ENCODE measurements at places on chromosomes 3 and 15.
A peak's percentile ranks its signal among the peaks of the same experiment; 100 is the strongest.

DNA sequence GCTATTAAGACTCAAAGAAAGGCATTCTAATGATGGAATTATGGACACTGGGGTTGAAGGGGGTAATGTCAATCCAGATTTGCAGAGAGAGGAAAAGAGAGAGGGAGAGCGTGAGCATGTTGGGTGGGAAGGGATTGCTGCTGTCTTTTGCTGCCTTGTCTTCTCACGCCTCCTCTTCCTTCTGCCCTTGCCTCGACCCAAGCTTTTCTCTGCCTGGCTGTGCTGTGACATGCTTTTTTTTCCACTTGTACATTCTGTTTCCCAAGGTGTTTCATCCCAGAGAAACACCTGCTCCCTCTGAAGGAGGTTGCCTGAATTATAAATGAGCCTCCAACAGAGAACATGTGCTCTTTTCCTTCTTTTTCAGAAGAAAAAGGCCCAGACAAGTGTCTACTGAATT lies 80.3 kb downstream of the BDH1 start:
- no peak for DNase-seq

- DNase-seq: no peak
These were observed 118.5 kb upstream of the SAMMSON start for GRCh38 chr3:69881051-69881450.

GRCh38 chr15:93488296-93488713 lies 399.3 kb upstream of the RGMA start:
- no peak for DNase-seq

GRCh38 chr3:151206201-151206600 lies 3.2 kb upstream of the GPR171 start:
- no peak for DNase-seq

GRCh38 chr3:119258915-119259314 lies 18.2 kb upstream of the B4GALT4 start:
- no peak for DNase-seq

DNA sequence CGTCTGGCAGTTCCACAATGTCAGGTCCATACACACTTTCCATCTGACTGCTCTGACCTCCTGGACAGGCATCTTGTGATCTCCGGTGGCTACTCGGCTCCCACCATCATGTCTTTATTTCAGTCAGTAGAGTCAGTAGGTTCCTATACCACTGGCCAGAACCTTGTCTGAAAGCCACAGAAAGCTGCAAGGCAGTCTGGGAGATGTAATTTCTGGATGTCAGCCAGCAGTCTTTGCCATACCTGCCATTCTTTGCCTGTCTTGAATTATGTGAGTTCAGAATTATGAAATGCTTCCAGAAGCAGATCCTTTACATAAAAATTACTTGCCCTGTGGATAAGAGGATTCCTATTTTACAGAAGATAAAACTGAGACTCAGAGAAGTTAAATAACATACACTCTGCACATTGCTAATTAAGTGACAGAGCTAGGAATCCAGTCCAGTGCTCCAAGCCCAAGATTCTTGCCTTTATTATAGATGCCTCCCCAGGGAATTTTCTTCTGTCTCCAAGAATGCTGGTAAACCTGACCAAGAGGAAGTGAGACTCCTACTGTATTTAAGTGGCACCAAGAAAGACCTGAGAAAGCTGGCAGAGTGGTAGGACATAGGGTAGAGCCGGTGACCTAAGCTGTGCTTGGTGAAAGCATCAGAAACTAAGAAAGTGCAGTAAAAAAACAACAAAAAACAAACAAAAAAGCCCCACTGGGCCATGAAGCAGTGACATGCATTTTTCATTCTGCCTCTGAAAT lies 75.6 kb downstream of the IQCH start:
- DNase-seq: no peak

GRCh38 chr3:188574885-188575284 lies 420.9 kb downstream of the LPP start:
- DNase-seq: no peak

GRCh38 chr3:117589454-117589853 lies 879.9 kb downstream of the TUSC7 start:
- peak; percentile 50 for DNase-seq

GRCh38 chr15:95709959-95710695 lies 620.4 kb upstream of the NR2F2 start:
- DNase-seq: no peak

DNA sequence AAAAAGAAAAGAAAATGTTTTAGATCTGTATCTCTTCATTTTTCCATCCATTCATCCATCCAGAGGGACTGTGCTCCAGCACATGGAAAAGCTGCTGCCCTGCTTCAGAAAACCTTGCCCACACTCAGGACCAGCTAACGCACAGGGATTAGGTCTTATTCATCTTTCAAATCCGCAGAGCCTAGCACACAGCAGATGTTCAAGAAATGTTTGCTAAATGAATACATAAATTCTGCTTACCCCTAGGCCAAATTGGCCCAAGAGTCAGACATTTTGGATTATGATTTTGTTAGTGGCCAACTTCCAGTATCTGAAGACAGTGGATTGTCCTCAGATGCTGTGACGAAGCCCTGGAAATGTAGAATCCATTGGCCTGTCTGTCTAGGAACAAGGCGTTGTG lies 71.4 kb downstream of the GHSR start:
- no peak for DNase-seq

DNA sequence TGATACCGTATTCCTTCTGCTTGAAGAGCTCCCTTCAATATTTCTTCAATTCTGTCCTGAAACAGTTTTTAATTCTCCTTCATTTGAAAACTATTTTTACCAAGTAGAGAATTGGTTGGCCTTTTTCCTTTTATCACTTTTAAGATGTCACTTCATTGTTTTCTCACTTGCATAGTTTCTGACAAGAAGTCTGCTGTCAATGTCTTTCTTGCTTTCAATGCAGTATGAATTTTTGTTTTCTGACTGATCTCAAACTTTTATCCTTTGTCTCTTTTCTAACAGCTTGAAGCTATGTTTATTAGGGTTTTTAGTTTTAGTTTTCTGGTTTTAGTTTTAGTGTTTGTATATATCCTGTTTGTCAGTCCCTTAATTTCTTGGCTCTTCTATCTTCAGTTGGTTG lies 364.8 kb upstream of the TPRG1 start:
- DNase-seq: peak; percentile 4

DNA sequence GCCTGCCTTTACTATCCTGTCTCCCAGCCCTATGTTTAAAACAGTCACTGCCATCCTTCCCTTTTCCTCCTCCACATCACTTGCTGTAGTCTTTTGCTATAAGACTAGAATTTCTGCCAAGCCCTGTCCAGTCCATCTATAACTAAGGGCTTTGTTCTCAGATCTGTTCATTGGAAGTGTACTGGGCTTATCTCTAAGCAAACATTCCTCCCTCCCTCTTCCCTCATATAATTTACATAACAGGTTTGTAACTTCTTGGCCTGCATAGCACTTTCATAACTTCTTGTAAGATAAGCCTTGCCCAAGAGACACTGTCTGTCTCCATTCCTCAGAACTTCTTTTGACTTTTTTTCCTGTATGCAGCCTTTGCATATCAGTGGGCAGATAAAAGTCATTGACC lies 16.7 kb downstream of the TPRG1 start:
- no peak for DNase-seq

GRCh38 chr3:110687138-110687537 lies 384.5 kb upstream of the NECTIN3 start:
- no peak for DNase-seq

DNA sequence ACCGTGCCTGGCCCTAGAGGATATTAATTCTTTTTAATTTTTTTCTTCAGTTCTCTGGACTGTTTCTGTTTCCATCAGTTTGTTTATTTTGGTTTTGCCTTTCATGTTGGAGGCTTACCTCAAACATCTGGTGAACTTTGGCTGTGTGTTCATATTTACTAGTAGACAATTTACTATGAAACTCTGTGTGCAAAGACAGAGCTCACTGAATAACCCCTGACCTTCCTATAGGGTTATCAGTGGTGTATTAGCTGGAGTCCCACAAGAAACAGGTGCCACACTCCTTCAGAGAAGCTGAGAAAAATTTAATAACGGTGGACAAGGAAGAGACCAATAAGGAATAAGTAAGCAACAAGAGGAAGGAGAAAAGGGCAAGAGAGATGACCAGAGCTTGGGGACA lies 28.8 kb upstream of the TRA2B start:
- no peak for DNase-seq

DNA sequence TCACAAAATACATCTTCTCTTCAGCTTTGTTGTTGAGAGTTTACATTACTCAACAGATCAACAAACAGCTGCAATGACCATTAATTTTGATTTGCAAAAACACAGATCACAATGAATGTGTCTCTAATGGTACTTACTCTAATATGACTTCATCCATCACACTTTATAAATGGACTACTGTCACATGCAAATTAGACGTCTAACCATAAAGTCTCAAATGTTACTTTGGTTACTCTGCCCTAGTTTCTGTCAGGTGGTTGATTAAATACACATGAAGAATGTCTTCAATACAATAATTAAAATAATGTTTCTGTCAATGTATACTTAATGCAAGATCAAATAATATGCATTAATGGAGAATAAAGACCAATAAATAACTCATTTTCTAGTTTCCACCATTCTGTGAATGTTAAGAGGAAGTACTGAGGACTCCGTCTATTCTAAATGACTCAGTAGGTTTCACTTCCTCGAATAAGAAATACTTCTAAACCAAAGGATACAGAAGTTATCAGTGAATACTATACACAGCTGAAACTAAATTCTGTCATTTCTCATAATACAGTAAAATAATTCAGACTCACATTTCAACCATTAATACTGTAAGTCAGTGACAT lies 145.8 kb downstream of the CBLB start:
- no peak for DNase-seq

- no peak for DNase-seq
These were observed 255.3 kb upstream of the IL12A start for GRCh38 chr3:159733194-159733860.

GRCh38 chr3:69384326-69384725 lies 1.6 kb downstream of the FRMD4B start:
- DNase-seq: no peak

- no peak for DNase-seq
These were observed 16.3 kb downstream of the SYNM start for GRCh38 chr15:99121207-99121606.

- no peak for DNase-seq
These were observed 57.8 kb upstream of the ACTC1 start for GRCh38 chr15:34853001-34853758.

DNA sequence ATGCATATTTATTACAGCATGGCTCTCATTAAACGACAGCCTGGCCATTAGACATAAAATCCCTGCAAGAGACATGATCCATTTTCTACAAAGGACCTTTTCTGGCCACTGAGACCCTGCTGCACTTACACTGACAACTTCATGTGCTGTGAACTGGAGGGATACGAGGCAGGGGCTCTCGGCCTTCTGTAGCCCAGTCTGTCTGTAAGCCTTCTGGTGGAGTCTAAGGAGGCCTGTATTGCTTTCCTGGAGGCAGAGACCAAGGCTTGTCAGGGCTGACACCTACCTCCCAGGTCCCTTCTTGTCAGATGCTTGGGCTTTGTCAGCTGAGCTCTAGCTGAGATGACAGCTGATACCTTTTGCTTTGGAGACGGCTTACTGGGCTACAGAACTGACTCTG lies 776.9 kb upstream of the ARPP21 start:
- DNase-seq: no peak

DNA sequence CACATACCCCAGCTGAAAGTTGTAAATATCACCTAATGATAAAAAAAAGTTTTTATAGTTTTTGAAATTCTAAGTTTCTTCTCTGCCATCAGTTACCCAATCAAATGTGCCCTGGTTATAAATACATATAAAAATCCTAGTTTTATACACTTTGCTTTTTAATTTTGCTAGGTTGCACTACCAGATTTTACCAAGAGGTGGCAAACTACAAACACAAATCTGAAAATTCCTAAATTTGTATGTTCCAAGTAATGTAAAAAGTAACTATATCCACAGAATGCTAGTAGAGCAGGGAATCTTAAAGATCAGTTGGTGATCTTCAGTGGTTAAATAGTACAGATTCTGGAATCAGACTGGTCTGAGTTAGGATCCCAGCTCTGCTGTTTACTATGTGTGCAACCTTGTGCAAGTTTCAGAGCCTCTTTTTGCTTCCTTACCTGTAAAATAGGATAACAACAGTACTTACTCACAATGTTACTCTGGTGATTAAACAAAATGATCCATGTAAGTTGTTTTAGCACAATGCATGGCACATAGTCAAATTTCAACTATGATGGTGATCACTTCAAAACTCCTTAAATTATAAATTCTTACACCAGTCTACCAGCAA lies 11.0 kb downstream of the TRPM7 start:
- no peak for DNase-seq

GRCh38 chr15:73590263-73590662 lies 42.9 kb downstream of the NPTN start:
- DNase-seq: no peak

GRCh38 chr3:88058306-88058580 lies 562 bp downstream of the CGGBP1 start:
- no peak for DNase-seq

GRCh38 chr15:90087454-90088154 lies 14.7 kb downstream of the IDH2 start:
- no peak for DNase-seq

DNA sequence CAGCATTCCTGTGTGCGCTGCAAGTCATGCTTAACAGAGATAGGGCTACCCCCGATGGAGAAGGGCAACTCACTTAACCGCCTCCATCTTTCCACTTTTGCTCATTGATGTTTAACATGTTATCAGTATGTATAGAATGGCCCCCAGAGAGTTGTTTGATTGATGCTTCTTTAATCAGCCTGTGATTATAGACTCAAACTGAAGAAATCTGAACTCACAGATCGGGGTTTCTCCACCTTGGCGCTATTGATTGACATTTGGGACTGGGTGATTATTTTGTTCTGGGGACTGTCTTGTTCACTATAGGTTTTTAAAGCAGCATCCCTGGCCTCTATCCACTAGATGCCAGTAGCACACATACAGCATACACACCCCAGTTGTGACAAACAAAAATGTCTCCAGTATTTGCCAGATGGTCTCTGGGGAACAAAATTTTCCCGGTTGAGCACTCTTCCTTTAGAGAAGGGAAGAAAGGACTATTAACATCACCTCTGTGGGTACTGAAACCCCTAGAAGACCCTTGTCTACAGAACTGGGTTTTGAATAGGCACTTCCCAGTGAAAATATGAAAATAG lies 54.4 kb downstream of the LARS2 start:
- DNase-seq: no peak

DNA sequence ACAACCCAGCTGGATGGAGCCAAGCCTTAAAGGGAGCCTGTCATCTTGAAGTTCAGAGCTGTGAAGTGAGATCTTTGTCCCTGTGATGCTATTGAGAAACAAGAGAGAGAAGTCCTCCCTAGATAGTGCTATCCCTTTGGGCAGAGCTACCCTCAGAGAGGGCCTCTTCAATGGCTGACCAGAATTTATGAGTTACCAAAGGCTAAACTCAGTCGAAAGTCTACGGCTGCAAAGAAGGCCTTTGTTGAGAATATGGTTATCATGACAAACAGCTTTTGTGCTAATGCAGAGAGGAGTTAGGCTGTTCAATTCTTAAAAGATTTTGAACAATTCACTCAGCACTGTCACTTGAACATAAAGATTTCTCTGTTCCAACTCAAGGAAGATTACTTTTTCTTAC lies 65.9 kb upstream of the C3orf80 start:
- no peak for DNase-seq

- no peak for DNase-seq
These were observed 1041.7 kb downstream of the AGBL1 start for GRCh38 chr15:87121336-87121735.

- no peak for DNase-seq
These were observed 642 bp downstream of the SCAP start for GRCh38 chr3:47475029-47475569.

GRCh38 chr3:44235604-44236484 lies 5.8 kb upstream of the TOPAZ1 start:
- DNase-seq: peak; percentile 14

GRCh38 chr3:87101861-87102625 lies 111.1 kb upstream of the VGLL3 start:
- no peak for DNase-seq
